ENCODE measurements at places on chromosomes 1 and 21.

GRCh38 chr1:196295766-196296165, 312.5 kb downstream of the KCNT2 start:
- DNase-seq = no peak

GRCh38 chr1:36851595-36851994, 182.7 kb downstream of the GRIK3 start:
- no peak for DNase-seq

DNA sequence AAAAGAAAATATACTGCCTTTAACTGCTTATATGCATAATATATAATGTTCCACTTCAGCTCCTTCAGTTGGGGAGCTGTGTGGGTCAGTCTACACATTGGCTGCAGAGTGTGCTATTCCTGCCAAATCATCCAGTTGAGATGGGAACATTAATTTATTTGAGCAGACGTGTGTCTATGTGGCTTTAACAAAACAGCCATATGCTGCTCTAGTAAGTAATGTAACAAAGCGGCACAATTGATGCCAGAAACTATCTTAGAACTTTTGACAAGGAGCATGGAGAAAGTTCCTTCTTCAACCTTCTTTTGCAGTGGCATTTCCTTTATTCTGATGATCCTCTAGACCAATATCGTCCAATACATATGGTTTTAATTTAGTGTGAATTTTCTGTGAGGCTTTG, 285.9 kb upstream of the C1orf87 start:
- DNase-seq = no peak

- no peak for DNase-seq
Observed at GRCh38 chr1:7684132-7684531, 87.0 kb upstream of the VAMP3 start.

DNA sequence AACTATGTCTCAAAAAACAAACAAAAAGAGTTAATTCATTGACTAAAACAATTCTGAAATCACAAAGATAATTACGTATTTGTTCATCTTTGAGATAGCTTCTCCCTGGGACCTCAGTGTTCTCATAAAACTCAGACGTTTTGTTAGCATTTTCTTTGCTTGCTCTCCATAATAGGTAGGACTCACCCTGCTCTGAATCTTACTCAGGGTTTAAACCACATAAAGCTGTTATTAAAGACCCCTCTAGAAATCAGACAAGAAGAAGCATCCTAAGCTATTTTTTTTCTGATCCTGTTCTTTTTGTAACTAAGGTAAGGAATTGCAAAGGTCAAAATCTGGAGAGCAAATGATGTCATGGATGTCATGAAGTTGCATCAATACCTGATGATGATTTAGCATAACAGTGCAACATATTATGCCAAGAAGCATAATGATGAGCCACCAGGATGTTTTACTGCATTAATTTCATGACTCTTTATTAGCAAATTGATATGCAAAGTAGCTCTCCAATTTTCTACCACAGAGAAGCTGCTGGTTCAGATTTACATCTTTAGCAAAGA, 2.4 kb downstream of the FBXO42 start:
- DNase-seq = no peak

- no peak for DNase-seq
Observed at GRCh38 chr1:55257958-55258357, 42.8 kb upstream of the USP24 start.

DNA sequence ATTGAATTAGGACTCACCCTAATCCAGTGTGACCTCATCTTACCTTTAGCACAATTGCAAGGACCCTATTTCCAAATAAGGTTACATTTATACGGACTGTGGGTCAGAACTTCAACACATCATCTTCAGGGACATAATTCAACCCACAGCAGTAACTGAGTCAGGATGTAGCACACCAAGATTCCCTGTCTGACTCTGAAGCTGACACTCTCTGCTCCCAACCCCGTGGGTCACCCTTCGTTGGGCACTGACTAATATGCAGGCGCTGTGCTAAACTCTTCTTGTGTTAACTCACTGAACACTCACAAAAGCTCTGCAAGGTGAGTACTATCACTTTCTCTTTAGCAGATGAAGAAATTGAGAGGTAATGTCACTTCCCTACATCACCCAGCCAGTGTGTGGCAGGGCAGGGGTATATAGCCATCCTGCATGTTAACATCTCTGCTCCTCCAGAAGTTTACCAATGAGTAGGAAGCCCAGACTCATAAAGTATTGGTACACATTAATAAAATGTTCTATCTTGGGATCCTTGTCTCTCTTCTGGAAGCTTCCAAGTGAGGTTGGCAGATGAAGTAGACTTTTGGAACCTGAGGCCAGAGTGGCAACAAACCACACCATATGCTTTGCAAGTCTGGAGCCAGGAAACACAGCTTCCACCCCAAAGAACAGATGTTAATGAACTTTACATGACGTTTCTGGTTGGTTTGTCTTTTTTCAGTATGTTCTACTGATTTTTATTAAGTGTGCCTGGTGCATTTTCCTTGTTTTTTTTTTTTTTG, 139.2 kb upstream of the KLHDC7A start:
- DNase-seq = no peak

GRCh38 chr21:38949070-38949380, 143.3 kb downstream of the ETS2 start:
- DNase-seq = no peak

GRCh38 chr1:41293779-41294178, 51.7 kb upstream of the SCMH1 start:
- no peak for DNase-seq

- peak; percentile 84 for DNase-seq
Observed at GRCh38 chr1:21906173-21907078, 30.7 kb downstream of the HSPG2 start.

DNA sequence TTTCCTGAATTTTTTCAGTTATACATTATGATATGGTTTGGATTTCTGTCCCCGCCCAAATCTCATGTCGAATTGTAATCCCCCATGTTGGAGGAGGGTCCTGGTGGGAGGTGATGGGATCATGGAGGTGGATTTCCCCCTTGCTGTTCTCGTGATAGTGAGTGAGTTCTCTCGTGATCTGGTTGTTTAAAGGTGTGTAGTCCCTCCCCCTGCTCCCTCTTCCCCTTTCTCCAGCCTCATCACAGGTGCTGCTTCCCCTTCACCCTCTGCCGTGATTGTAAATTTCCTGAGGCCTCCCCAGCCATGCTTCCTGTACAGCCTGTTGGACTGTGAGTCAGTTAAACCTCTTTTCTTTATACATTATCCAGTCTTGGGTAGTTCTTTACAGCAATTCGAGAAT, 93.2 kb upstream of the HNRNPU start:
- DNase-seq = no peak

DNA sequence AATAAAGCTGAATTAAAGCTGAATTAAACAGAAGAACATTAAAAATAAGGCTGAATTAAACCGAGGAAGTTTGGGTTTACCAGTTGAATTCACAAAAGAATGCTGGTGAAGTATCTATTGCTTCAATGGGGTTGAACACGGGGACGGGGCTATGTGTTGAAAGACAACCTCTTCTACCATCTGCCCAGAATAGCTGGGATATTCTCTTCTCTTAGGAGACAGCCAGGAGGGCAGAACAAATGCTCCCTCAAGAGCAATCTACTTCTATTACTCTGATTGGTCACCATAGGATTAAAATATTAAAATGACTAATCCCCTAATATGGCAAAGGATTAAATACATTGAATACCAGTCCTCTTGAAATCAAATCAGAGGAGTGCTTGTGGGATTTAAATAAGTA, 68.4 kb downstream of the LPGAT1 start:
- DNase-seq = no peak

DNA sequence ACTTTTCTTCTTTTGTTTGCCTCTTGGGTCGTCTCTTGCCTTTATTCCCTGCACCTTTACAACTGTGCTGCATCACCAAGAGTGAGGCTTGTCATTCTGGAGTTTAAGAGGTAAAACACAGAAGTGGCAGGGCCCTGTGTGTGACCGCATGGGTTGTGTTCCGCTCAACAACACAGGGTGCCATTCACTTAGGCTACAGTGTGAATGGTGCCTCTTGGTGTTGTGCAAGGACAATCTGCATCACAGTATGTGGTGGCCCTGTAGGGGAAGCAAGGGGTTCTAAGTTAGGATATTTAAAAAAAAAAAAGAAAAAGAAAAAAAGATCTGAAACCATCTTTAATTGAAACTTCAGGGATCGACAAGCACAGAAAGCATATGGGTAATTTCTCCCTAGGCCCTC, 38.2 kb downstream of the BRINP2 start:
- no peak for DNase-seq

GRCh38 chr1:180571832-180572636, 13.3 kb downstream of the OVAAL start:
- no peak for DNase-seq

DNA sequence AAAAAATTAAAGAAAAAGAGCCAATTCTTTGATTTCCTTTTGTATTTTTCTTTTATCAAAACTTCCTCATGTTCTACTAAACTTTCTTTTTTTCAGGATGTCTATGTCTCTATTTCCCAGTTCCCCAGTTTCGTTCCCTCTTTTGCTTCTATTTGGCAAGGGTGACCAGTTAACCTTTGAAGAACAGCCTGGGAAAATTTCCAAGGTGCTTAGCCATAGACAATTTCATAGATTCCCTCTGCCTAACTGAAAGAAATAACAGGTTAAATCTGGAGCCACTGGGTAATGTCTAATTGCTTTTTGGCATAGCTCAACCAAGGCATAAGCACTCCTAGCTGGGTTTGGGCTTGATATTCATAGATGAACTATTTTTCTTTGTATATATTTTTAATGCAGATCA, 272.3 kb downstream of the ADGRL2 start:
- DNase-seq = no peak

GRCh38 chr1:151711951-151712350, 4.7 kb downstream of the CELF3 start:
- no peak for DNase-seq

DNA sequence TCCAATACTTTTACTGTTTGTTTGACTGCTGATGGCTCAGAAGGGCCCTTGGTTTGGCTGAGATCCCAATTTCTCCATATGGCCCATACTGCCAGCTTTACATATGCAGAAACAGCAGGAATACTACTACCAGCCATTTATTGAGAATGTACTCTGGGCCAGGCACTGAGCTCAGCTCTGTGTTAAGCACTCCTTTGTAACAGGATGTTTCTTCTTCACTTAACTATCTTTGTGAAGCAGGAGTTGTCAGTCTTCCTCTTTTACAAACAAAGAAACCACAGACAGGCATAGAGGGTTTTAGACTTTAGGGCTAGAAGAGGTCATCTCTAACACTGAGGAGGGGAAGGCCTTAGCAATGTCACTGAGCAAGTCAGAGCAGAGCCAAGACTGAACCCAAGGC, 8.3 kb downstream of the HMGCL start:
- DNase-seq = no peak

GRCh38 chr1:154768456-154769125, 101.5 kb downstream of the KCNN3 start:
- no peak for DNase-seq

- no peak for DNase-seq
Observed at GRCh38 chr1:211933946-211934714, 101.2 kb downstream of the INTS7 start.

GRCh38 chr1:154474802-154475201, 27.2 kb upstream of the TDRD10 start:
- no peak for DNase-seq

- DNase-seq = no peak
Observed at GRCh38 chr1:234519506-234519905, 40.5 kb upstream of the TARBP1 start.

DNA sequence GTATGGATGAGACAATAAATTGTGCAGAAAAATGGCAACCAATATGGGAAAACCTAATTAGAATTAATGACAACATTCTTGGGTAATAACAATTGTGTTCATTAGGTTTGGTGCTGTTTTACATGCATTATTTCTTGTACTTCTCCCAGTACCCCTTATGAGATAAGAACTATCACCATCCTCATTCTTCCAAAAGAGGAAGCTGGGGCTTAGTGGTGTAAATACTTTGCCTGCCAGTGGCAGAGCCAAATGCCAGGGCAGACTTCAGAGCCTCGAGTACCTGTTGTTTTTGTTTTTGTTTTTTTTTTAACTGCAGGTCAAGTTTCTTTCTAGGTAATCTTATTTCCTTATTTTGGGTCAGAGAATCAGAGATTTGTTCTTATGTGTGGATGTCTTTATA, 206.4 kb downstream of the RHOU start:
- DNase-seq = no peak

GRCh38 chr21:38957575-38958322, 152.0 kb downstream of the ETS2 start:
- DNase-seq = no peak

- DNase-seq = no peak
Observed at GRCh38 chr1:183597656-183598347, 7.5 kb upstream of the NCF2 start.

- no peak for DNase-seq
Observed at GRCh38 chr21:14353231-14353630, 29.7 kb downstream of the HSPA13 start.

DNA sequence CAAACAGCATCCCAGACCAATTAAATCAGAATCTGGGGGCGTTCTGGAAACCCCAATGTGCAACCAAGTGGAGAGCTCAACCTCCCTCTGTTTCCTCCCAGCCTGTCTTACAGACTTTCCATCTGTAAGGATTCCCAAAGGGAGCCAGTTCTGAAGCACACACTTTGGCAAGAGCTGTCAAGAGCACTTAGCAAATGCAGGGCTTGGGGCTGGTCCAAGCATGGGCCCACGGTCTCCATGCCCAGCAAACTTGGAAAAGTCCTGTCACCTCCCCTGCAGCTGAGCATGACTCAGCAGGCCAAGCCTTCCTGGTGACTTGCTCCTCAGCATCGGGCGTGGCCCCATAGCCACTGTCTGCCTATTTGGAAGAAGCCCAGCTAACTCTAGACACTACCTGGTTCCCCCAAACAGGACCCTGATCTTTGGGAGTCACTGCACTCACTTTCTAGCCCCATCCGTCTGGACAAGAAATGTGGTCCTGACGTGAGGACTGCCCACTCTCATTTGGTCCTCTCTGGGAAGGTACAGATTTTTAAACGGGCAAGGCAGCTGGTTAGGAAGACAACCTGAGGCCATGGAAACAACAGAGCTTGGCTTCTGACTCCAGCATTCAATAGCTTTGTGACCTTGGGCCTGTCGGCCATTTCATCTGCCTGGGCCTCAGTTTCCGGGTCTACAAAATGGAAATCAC, 16.9 kb downstream of the SLC2A1 start:
- no peak for DNase-seq

- DNase-seq = peak; percentile 36
Observed at GRCh38 chr1:35717911-35718476, 690 bp downstream of the C1orf216 start.

DNA sequence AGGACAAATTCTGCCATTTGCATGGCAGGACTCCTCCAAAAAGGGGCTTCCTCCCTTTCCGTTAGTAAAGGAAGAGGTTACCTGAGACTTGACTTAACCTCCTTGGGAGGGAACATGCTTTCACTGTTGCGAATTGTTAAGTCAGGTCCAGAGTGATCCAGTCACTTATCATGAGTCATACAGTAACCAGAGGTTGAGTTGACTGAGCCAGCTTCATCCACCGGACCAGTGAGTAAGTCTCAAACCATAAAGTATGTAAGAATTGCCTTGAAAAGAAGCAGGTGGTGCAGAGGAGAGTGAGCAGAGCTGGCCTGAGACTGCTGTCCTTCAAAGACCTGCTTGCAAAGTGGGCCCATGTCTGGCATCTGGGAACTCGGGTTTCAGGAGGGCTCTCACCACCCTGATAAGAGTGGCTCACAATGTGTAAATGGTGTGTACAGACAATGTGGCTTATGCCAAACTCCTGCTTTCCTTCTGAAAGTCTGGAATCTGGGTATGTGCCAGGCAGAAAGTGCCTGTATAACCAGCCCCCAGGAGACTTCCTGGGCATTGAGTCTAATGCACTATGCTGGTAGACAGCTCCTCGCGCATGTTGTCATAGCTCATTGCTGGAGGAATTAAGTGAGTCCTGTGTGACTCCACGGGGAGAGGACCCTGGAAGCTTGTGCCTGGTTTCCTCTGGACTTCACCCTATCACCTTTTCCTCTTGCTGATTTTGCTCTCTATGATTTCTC, 84.3 kb upstream of the KLHDC7A start:
- no peak for DNase-seq
